Uterus (tissue), 4 donors: ENCODE measurements at places on chromosomes 5 and 9. TPM values are rescaled to one million over a fixed set of nuclear protein-coding genes. Genes with fewer than 3 reads are reported as not detected.
A peak's percentile ranks its signal among the peaks of the same experiment; 100 is the strongest.

- H3K27me3 ChIP-seq, result no peaks in the 10 kb centered on the region
- no peak overlapping the region for H3K4me3 ChIP-seq
- DNase-seq, result no peak
- no peaks in the 10 kb centered on the region for H3K4me1 ChIP-seq
- H3K27ac ChIP-seq, result no peak overlapping the region
Observed at GRCh38 chr5:40410231-40410861, 269.4 kb upstream of the PTGER4 start.

CHSY3 gene
- total RNA-seq, result 2.8 TPM

DNA sequence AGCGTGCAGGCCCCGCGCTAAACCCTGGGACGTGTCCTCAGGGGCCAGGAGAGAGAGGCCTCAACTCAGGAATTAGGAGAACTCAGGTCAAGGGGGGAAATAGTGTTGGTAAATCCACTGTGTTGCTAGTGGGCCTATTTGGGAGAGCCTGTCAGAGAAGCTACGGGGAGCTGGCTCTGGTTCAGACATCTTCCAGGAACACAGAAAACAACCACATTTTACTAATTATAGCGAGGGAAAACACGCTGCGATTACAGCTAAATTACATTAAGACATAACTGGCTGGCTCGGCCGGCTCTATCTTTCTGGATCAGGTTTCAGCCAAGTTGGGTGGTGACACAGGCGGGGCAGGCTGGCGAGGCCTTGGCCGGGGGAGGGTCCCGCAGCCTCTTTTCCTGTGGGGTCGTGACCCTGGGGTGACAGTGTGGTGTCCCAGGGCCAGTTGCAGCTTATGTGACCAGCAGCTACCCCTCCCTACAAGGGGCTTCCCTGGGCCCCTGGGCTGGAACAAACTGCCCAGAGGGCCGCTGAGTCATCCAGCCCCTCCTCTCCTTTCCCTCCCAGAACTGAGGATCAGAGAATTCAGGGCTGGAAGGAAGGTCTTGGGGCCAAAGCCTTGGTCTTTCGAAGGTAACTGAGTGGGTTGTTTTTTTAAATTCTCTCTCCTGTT is 75.1 kb downstream of the FGF18 start:
- H3K36me3 ChIP-seq, result no peaks in the 10 kb centered on the region
- peak; percentile 89 for DNase-seq
- peak overlapping the region; percentile 27 for H3K4me3 ChIP-seq
- no peaks in the 10 kb centered on the region for H3K27me3 ChIP-seq
- peaks cover 7% of the 10 kb centered on the region for H3K4me1 ChIP-seq

CYLC2 gene
- not detected for total RNA-seq

ARSI gene
- 6.5 TPM for total RNA-seq

SLCO6A1 gene
- total RNA-seq, result not detected

DNA sequence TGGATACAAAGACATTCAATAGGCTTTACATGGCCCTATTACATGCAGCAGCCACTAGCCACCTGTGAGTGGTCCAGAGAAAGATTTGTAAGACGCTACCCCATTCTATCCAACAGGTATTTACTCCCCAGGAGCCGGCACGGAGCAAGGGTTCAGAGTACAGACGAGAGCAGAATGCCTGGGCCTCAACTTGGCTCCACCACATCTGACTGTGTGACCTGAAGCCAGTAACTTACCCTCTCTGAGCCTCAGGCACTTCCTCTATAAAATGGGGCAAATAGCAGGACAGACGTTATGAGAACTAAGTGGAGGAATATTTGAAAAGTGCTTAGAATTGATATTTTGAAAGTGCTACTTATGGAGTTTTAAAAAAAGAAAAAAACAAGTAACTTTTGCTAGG is 100.0 kb downstream of the TLE1 start:
- H3K36me3 ChIP-seq, result no peaks in the 10 kb centered on the region
- no peak overlapping the region for H3K4me3 ChIP-seq
- H3K4me1 ChIP-seq, result no peaks in the 10 kb centered on the region
- no peak overlapping the region for H3K27ac ChIP-seq

PCDHGA4 gene
- total RNA-seq, result 7.7 TPM

GRCh38 chr5:113343343-113343742 is 91.4 kb downstream of the TSSK1B start:
- H3K27ac ChIP-seq, result no peak overlapping the region
- H3K27me3 ChIP-seq, result no peaks in the 10 kb centered on the region
- no peak overlapping the region for H3K4me3 ChIP-seq
- H3K36me3 ChIP-seq, result no peaks in the 10 kb centered on the region

GRCh38 chr5:35924122-35924949 is 14.1 kb downstream of the CAPSL start:
- no peaks in the 10 kb centered on the region for H3K27me3 ChIP-seq
- H3K36me3 ChIP-seq, result no peaks in the 10 kb centered on the region
- H3K27ac ChIP-seq, result no peak overlapping the region
- no peak for DNase-seq
- H3K4me1 ChIP-seq, result no peaks in the 10 kb centered on the region

DNA sequence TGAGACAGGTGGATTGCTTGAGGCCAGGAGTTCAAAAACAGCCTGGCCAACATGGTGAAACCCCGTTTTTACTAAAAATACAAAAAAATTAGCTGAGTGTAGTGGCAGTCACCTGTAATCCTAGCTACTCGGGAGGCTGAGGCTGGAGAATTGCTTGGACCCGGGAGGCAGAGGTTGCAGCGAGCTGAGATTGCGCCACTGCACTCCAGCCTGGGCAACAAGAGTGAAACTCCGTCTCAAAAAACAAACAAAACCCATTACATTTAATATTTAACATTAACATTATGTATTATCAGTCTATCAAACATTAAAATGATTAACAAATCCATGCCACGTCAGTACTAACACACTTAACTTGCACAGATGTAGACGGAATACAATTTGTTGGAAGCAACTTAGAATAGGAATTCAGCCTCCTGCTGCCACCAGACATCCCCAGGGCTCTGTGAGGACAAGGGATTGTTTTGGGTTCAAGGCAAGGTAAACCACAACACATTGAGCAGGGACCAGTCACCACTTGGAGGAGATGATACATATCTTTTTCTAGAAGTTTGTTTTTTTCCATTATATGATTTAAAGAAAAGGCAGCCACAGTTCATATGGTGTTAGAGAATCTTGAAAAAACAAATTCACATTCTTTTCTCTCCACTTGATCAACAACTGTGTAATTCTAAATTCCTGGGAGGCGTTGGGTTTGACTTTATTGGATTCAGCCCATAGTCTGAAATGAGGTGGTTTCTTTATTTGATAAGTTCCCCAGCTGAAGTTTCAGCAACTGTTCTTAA is 104.1 kb upstream of the BASP1 start:
- H3K4me1 ChIP-seq, result no peaks in the 10 kb centered on the region
- H3K4me3 ChIP-seq, result no peak overlapping the region
- no peak for DNase-seq
- H3K27ac ChIP-seq, result no peak overlapping the region
- H3K27me3 ChIP-seq, result no peaks in the 10 kb centered on the region

DNA sequence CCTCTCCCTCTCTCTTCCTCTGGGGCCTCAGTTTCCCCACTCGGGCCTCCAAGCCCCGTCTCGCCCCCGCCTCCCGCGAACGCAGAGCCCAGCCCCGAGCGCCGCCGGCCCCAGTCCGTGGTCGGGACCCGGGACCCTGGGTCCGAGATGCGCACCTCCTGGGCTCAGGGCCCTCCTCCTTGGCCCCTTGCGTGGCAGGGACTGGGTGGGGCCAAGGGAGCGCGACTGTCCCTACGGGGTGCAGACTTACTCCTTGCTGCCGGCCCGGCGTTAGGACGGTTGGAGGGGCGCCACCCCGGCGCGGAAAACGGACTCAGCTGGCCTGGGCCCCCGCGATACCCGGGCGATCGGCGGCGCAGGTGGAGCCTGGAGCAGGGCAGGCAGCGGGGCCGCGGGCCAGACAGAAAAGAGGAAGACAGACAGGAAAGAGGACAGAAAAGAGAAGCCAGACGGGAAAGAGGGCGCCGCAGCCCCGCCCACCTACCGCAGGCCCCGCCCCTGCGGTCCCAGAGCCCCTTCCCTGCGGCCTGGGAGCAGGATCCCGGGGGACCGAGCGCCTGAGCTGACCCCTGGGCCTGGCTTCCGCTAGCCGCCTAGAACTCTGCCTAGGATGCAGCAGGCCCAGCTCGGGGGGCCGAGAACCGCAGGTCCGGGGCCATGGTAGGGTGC is at the start of gene GBGT1:
Gene GBGT1, minus strand, starts transcription at position 411 of the 669 bp plus-strand sequence. CDS start 1,502 bp downstream, outside the sequence.
- H3K27me3 ChIP-seq, result no peaks in the 10 kb centered on the region
- peak; percentile 80 for DNase-seq

DNA sequence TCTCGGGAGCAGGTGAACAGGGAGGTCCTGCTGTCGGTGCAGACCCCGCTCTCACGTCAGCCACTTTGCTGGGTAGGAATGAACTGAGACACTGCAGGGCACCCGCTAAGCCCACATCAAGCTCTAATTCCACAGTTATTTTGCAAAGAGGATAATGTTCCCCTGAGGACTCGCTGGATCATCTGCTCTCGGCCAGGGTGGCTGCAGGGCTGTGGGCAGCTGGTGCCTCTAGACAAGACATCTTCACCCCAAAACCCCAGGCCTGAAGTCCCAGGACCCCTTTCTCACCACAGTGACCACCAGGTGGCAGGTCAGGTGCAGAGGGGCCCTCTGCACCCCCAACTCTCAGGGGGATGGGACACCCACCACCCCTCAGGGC is 135.1 kb upstream of the PPP1R26 start:
- no peaks in the 10 kb centered on the region for H3K36me3 ChIP-seq
- H3K4me1 ChIP-seq, result no peaks in the 10 kb centered on the region
- DNase-seq, result no peak
- no peaks in the 10 kb centered on the region for H3K27me3 ChIP-seq
- H3K4me3 ChIP-seq, result no peak overlapping the region
- H3K27ac ChIP-seq, result no peak overlapping the region

LIX1 gene
- not detected for total RNA-seq

GKAP1 gene
- 4.9 TPM for total RNA-seq

DNA sequence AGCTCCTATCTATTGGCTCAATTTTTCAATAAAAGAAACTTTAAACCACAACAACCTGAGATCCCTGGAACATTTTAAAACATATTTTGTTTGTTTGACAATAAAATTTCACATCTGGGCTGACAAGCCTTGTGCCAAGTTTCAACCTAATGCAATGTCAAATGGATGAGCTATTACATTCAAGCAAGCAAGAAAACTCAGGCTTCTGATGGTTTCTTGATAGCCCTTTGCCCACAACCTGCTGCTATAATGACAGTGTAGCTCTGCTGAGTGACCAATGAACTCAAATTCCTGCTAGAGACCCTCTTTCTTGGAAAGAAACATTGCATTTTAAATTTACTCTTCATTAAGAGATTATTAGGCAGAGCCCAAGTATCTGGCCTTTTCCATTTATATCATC is 472.9 kb downstream of the ARHGEF28 start:
- no peak overlapping the region for H3K27ac ChIP-seq
- H3K36me3 ChIP-seq, result no peaks in the 10 kb centered on the region
- H3K4me1 ChIP-seq, result no peaks in the 10 kb centered on the region
- DNase-seq, result no peak
- H3K4me3 ChIP-seq, result no peak overlapping the region
